ENCODE measurements at places on chromosomes 6 and 20.

GRCh38 chr6:20487669-20488375 lies 46.4 kb upstream of the CDKAL1 start:
- no peak for DNase-seq

DNA sequence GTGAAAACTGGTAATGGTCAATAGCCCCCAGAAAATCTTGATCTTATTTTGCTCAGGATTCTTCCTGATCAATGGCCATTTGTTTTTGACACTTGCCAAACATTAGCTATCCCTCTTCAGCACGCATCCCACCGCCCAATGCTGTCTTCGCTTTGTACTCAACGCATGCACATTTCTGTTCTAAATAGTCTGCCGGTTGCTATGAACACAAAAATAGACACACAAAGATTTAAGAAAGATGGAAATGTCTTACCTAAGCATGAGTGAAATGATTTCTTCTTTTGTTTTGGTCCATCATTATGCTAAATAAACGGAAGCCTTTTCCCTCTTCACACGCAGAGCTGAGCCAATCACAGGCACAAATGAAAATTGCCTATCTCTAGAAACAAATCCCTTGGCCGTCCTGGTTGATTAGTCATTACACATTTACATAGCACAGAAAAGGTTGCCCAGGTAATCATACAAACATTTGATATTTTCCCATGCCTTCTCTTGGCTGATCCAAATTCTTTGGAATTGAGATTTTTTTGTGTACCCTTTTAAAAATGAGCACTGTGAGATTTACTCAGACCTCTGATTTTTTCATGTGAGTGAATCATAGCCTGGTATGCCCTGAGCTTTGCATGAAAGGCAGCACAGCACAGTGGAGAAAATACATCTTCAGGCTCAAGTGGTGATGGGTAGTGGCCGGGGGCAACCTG lies 70.5 kb upstream of the FAM184A start:
- DNase-seq, result no peak

DNA sequence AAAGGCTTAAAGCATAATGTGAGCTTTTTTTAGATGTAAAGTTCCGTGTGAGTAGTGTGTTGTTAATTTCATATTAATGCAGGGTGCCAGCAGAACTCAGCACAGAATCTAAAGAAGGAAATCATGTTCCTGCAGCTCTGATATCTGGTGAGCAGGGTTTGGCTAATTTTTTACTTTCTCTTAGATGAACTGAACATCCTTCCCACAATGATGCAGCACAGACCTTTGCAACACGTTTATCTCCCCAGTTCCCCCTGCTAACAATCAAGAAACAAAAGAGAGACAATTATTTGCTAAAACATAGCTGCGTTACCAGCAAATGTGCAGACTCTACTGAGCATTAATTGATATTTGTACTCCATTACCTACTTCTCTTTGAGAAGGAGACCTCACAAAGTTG lies 39.1 kb upstream of the ATXN1 start:
- DNase-seq, result no peak

DNA sequence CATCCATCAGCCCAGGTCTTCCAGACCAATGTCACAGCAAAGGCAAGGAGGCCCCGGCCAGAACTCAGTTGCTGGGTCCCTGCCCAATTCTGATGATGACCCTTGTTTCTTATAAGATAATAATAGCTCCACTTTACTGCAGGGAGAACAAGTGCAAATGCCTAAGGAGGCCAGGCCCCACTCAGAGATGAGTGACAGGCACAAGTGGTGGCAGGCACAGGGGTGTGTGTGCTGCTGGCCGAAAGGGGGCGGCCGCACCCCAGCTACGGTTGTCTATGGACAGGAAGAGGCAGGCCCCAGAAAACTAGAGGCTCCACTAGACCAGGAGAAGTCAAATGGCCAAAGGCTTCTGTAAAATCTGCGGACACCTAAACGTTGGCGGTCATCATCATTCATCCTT lies 28.6 kb downstream of the GNAS-AS1 start:
- no peak for DNase-seq

DNA sequence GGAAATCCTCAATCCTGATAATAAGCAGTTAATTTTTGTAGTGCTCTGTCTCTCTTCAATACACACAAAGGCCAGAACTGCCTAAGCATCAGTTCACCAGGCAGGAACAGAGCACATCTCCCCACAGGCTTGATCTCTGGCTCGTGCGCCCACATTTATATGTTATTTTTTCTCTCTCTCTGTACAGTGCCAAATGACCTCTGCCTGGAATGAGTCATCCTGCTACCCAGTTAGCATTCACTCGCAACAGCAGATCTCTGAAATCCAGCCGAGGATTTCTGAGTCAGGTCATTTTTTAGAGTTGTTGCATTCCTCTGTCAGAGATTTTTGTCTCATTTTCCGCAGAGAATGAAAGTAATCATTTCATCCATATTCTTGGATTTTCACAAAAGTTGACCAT lies 107.1 kb downstream of the COL12A1 start:
- DNase-seq, result no peak
